ENCODE measurements at places on chromosomes 1 and 21.
A peak's percentile ranks its signal among the peaks of the same experiment; 100 is the strongest.

GRCh38 chr1:93443454-93443853 is 4.5 kb upstream of the FNBP1L start:
- no peak for DNase-seq

- DNase-seq: no peak
Observed at GRCh38 chr1:6056572-6056948, 10.9 kb downstream of the KCNAB2 start.

- no peak for DNase-seq
Observed at GRCh38 chr1:118322331-118322730, 137.3 kb upstream of the SPAG17 start.

DNA sequence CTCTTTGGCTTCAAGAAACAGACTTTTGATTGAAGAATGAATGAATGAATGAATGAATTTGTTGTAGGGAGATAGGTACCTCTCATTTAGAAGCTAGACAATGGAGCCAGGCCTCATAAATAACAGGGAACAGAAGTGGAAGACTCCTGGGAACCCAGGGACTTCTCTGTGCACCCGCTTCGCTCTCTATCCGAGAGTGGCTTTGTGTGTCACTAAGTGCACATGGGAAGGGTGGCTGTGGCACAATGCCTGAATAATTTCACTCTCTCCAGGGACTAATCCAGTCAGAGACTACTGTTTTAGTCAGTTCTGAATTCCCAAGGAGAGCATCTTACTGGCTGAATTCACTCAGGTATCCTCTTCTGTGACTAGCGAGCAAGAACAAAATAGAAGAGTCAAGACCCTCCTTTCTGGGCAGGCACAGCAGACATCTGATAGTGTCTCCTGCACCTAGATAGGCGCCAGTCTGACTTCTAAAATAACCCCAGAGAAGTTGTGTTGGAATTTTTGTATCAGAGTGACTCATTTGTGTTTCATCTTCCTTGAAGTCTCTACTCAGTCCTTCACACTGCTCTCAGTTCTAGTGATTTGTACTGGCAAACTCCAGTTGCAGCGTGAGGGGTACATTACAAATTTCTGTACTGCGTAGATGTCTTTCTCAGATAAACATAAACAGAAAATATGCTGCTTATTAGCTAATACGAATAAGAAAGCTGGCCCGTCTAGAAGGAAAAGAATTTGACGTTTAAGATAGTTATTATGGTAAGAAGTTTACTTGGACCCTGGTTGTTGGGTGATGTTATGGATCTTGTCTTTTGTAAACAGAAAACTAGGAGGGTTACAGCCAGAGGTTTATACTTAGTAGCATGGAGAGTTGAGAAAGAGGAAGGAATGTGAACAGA is 34.0 kb downstream of the BACH1 start:
- no peak for DNase-seq

DNA sequence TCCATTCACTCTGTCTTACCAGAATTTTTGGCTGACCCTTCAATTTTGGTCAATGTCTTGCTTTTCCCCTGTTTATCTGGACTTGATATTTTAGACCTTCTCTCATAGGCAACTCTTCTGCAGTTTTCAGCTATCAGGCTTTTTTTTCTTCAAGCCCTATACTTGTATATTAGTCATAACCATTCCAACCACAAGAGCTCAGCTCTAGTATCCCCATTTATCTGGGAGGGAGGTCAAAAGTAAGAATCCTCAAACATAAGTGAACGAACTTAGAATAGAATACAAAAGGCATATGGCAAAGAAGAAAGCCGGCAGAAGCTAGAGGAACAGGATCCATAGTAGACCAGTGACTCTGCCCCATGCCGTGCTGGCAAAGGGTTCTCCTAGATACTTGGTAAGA is 45.9 kb upstream of the TNFSF4 start:
- no peak for DNase-seq

DNA sequence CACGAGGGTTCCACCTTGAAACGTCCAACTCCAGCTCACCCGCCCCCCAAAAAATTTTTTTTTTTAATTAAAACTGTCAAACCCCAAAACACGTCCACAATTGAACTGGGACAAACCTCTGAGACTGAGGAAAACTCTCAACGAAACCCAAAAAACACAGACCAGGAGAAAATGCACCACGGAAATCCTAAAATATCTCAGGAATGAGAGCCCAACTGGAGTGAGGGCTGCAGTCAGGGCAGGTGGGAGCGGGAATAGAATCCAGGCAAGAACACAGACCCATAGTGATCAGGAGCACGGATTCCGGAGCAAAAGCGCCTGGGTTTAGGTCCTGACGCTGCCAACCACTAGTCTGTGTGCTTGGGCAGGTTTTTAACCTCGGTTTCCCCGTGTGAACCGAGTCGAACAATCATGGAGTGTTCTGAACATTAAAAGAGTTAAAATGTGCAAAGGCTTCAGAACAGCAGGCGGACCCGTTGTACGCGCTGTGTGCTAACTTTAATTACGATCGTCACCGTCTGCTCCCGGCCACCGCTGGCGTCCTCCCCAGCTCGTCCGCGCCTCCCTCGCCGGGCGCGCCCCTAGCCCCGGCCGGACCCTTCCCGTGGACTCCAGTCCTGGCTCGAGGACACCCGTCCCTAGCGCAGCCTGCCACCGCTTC is 624 bp downstream of the ARHGAP29 start:
- DNase-seq: peak; percentile 78

DNA sequence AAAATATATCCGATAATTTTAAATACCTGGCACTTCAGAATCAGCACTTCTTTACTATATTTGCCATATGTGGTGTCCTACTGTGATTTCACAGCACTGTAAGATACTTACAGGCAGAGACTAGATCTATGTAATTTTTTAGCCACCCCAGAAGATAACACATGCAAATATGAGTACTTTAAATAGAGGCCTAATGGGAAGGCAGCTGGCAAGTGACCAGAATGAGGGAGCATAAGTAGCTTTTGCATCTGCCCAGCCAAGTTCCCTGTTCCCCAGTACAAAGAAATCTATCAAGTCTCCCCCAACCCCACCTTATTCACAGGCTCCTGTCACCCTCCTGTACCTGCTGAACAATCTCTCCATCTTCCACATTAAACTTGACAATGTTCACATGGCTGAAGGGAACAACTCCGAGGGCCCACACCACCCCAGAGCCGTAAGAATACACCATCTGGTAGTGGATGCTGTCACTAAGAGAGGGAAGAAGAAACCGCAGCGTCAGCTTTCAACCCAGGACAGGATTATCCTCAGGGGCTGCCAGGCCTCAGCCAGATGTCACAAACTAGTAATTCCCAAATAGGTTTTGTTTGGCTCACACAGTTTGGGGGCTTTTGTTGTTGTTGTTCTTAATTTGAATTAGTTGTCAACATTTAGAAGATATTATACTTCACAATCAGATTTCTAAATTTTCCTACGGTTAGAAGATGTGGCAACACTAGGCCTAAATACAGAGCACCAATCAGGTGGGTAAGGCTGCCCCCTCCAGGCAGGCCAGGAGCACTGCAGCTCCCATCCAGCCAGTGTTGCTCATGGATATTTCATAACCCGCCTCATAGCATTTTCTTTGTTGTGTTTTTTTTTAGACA is 10.4 kb downstream of the EMC1 start:
- DNase-seq: peak; percentile 78

Measured in stomach (tissue), 19 donors.